ENCODE measurements at places on chromosomes 7 and 10. TPM values are rescaled to one million over a fixed set of nuclear protein-coding genes. Genes with fewer than 3 reads are reported as not detected.

BHLHA15 gene
- 0.40 TPM for total RNA-seq

ZNF33B gene
- total RNA-seq = 38.2 TPM

MINPP1 gene
- total RNA-seq = 8.6 TPM

KIF11 gene
- 62.5 TPM for total RNA-seq

AQP1 gene
- 0.14 TPM for total RNA-seq

POP7 gene
- total RNA-seq = 29.3 TPM

RNLS gene
- total RNA-seq = 1.9 TPM

TLX1 gene
- total RNA-seq = not detected

FAM237B gene
- not detected for total RNA-seq

CTBP2 gene
- 0.38 TPM for total RNA-seq

CNTNAP2 gene
- not detected for total RNA-seq

NUP42 gene
- 35.8 TPM for total RNA-seq

NKX2-3 gene
- not detected for total RNA-seq

POLR2J2 gene
- 13.4 TPM for total RNA-seq

GBX1 gene
- not detected for total RNA-seq

CHCHD3 gene
- 40.9 TPM for total RNA-seq
